Stimulated activated CD4-positive, alpha-beta T cell treated with anti-CD3 and anti-CD28 coated beads, Interleukin-15, amount 100 ng/mL, for 48 hours (primary cell): ENCODE measurements at places on chromosomes 12 and 14.

GRCh38 chr14:70098250-70098809, 90.4 kb downstream of the SLC8A3 start:
- no peak for DNase-seq

DNA sequence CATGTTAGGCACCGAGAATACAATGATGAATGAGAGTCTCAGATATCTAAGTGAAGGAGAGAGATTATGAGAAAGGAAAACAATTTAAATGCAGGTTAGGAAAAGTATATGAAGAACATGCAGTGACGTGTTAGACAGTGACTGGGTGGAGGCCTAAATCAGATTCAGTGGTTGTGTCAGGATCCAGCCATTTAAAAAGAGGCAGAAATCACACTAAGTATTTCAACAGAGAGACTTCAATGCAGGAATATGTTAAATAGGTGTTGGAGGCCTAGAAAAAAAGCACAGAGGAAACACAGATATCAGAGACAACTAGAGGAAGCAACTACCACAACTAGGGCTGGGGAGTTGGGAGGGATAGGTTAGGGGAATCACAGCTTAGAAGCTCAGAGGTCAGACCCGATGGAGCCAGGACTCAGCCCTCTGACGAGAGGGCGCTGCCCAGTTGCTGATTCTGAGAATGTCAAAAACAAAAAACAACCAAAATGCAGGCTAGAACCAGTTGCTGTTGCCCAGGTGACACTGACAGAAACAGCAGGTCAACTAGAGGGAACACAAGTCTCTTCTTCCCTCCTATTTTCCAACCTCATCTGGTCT, 3.0 kb upstream of the GARIN2 start:
- no peak for DNase-seq

DNA sequence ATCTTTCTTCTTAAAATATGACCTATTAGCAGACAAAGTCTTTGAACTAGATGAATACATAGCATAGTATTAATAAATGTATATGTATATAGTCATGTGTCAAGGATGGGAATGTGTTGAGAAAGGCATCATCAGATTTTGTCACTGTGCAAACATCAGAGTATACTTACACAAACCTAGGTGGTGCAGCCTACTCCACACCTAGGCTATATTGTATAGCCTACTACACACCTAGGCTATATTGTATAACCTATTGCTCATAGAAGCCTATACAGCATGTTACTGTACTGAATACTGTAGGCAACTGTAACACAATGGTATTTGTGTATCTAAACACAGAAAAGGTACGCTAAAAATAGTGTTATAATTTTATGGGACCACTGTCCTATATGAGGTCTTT, 47.6 kb downstream of the PTPN21 start:
- no peak for DNase-seq

DNA sequence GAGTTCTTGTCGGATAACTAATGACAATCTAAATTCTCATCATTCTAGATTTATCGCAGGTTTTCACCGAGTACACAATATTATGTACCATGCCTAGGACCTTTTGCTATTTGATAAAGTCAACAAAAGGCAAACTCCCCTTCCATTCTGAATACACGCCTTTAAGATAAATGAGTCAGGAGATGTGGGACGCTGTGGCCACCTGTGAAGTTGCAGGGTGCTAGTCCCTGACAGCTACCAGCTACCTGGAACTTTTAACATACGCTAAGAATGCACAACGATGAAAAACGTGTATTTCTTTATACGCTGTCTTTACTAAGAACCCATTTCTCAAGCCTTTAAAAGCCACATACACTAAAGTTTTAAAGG, 678 bp downstream of the MDM1 start:
- DNase-seq, result no peak

GRCh38 chr12:28802706-28803438, 346.2 kb upstream of the FAR2 start:
- no peak for DNase-seq

DNA sequence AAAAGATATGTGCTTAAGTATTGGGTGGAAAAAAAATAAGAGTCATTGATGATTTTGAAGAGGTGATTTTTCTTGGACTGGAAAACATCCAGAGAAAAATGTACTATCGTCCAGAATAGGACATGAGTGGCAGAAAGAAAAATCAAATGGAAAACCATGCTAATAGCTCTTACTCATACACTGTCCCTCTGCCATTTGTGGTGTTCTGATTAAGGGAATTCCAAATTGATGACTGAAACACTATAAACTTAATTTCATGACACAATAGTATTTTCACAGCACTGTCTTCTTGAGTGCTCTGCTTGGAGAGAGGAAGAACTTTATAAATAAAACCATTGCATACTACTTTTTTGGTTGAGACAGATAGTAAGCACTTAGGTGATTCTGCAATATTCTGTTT, 72.4 kb downstream of the USP15 start:
- DNase-seq, result no peak

DNA sequence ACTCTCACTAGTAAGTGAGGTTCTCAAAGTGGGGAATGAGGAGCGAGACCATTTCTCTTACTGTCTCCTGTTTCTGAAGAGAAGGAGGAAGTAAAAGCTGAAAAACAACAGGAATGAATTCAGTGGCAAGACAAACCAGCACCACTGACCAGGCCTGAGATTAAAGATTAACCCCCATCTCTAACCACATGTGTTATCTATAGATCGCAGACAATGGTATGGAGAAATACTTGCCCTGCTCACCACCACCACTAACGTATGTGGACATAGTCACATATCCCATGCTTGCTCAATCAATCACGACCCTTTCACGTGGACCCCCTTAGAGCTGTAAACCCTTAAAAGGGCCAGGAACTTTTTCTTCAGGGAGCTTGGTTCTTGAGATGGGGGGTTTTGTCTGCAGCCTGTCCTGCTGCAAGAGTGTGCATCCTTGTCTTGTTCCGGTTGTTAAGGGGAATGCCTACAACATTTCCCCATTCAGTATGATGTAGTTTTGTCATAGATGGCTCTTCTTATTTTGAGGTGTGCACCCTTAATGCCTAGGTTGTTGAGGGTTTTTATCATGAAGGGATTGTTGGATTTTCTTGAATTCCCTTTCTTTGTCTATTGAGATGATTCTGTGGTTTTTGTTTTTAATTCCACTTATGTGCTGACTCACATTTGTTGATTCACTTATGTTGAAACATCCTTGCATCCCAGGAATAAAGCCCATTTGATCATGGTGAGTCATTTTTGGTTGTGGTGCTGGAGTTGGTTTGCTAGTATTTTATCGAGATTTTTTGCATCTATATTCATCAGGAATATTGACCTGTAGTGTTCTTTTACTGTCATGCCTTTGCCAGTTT, 698.8 kb upstream of the LMO3 start:
- DNase-seq, result no peak

GRCh38 chr14:91103116-91103515, 10.8 kb upstream of the DGLUCY start:
- no peak for DNase-seq

GRCh38 chr12:115763376-115763775, 514.1 kb downstream of the MED13L start:
- no peak for DNase-seq

GRCh38 chr12:32446316-32447119, 47.2 kb downstream of the FGD4 start:
- no peak for DNase-seq

DNA sequence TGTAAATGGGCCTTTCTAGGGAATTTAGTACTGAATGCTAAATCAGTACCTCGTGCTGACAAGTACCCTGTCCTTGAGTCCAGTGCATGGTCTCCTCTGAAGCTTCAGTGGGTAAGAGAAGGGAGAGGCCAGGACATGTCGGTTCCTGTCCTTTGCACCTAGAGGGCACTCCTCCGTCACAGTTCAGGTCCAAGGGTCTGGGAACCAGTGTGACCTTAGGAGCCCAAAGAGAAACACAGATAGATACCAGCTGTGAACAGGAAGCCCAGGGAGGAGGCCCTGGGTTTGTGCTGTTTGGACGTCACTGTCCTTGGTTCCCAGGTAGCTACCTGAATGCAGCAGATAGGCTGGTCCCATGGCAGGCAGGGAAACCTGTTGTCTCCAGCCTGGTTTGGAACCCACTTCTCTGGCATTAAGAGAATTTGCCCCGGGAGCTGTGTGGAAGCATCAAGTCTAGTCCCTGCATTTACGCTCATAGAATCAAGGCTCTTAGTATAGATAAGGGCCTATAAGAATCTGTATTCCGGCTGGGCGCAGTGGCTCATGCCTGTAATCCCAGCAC, 3.9 kb upstream of the FGF23 start:
- DNase-seq, result no peak

GRCh38 chr12:9731797-9732196, 1.1 kb downstream of the CLECL1 start:
- DNase-seq, result no peak

DNA sequence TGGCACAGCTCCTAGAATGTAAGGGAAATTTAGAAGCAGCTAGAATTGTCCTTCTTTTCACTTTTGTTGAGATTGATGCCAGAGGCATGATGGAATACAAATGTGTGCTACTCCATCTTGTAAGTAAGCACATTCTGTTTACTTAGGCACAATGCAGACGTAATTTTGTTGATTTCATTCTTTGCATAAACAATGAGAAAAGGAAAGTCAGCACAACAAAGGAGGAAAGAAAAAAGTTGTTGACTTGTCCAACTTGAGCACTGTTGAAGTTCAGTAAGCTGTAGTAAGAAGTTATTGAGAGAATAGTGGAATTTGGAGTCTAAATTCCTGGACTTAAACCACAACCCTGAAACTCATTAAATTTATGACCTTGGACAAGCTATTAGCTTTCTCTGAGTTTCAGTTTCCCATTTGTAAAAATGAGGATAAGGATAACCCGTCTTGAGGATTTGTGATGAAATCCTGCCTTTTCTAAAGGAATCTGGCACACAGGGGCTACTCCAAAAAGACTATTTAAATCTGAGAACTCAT, 19.4 kb upstream of the CNTN1 start:
- DNase-seq, result no peak

DNA sequence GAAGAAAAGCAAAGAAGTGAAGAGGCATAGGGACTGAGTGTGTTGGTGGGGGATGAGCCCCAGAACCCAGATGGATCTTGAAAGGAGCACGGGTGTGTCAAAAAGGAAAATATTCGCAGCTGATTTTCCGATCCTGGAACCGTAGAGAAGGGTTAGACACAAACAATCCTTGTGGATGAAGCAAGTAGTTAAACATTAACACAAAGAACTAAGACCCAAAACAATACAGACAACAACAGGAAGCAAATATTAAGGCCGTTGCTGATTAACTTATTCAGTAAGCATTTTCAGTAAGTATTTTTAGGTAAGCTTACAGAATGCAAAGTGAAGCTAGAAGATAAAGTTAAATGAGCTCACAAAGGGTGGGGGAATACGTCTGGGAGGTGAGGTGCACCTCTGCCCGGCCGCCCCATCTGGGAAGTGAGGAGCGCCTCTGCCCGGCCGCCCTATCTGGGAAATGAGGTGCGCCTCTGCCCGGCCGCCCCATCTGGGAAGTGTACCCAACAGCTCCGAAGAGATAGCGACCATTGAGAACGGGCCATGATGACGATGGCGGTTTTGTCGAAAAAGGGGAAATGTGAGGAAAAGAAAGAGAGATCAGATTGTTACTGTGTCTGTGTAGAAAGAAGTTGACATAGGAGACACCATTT, 62.8 kb upstream of the PRB2 start:
- no peak for DNase-seq

DNA sequence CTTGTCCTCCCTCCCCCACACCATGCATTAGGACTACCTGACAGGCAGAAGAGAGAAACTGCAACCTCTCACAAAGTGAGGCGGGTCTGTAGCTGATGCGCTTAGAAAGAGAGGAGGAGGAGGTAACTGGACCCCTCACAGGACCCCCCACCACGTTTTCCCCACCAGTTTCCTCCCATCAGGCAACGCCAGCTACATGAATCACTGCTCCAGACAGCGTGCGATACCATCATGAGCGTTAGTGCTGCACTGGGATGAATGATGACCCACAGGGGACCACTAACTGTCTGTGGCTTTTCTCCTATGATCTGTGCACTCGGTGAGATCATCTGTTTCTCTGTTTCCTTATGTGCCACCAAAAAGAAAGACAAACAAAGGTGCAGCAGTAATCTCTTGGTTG, 77.7 kb downstream of the KCNK10 start:
- no peak for DNase-seq
